Erythroblast (primary cell): ENCODE measurements at places on chromosomes 12 and 14.

DNA sequence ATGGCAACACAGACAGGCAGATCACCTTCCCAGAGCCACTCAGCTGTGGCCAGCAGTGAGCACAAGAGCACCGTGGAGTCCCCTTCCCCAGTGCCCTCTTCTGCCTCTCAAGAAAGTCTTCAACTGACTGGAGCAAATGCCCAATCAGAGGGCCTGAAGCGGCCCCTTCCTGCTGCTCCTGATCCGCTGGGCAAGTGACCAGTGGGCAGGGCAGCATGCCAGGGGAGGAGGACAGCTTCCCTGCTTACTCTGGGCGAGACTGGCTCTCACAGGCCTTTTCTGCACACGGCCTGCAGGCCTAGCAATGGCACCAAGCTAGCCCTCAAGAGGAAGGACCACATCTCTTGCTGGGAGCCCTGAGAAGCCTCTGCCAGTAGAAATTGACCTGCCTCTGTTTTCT lies 890 bp downstream of the KRT71 start:
- DNase-seq, result no peak

DNA sequence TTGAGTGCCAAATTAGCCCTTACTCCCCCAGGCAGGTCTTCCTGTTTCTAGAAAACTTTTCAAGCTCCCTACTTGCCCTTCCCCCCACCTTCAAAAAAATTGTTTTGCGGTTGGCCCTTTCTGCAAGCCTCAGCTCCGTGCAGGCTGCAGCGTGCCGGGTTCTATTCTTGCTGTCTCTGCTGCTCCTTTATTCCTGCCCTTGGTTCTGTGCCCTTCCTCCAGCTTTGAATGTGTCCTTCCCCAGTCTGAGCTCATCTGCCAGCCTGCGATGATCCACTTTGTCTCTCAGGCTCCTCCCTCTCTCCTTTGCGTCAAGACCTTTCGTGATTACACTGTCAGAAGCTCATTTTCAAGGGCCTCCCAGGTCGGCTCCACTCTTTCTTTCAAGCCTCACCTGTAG lies 98.6 kb downstream of the IRF2BPL start:
- DNase-seq, result peak; percentile 12

DNA sequence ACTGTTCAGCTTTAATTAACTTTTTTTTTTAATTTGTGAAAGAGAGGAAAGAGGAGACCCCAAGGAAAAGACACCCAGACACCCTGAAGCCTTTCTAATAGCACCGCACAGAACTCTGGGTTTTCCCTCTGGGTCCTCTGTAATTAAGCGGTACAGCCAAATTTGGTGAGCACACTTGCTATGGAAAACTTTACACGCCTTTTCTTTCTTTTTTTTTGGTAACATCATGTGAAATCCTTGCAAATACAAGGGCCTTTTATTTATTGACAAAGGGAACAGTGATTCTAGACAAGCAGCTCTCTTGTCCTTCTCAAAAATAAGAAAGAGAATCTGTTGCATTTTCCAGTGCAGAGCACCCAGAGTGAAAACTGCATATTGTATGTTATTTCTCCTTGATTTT lies 44.4 kb upstream of the CPM start:
- no peak for DNase-seq

GRCh38 chr12:89247967-89248366 lies 104.3 kb downstream of the DUSP6 start:
- DNase-seq, result no peak

GRCh38 chr12:128069359-128069997 lies 197.5 kb upstream of the TMEM132C start:
- DNase-seq, result peak; percentile 56

DNA sequence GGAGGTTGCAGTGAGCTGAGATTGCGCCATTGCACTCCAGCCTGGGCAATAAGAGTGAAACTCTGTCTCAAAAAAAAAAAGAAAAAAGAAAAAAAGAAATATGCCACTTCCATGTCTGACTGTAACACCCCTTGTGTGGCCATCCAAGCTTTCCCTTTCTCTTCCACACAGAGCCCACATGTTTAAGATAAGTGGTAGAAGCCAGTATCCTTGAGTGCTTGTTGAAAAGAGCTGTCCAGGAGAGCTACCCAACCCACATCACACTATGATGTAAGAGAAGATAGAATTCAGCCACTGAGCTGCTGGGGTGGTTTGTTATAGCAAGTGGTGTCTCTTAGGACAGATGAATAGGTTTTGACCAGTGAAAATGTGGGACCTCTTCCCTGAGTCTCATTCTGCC lies 82.1 kb downstream of the ZNF664 start:
- DNase-seq, result no peak

DNA sequence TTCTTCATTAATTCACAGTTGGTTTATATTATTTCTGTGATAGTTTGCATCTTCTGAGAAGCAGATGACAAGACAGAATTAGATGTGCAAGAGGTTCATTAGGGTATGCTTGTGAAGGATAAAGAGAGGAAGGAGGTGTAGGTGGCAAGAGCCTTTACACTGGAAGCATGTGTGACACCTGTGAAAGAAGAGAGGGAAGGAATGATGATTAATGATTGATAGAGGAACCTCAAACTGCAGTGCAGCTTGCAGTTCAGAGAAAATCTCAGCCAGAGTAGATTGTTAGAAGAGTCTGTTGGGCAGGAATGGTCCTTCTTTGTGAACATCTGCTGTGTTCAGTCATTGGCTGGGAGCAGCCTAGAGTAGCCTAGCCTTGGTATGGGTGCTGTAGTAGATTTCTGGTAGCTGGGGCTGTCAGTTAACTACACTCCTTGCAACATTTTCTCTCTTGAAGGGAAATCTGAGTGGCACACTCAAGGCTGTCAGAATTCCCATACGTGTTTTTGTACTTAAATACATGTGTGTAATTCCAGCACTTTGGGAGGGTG lies 9.0 kb downstream of the RCOR1 start:
- DNase-seq, result no peak

- DNase-seq, result no peak
These were observed 57.3 kb downstream of the NTN4 start for GRCh38 chr12:95733141-95733825.

DNA sequence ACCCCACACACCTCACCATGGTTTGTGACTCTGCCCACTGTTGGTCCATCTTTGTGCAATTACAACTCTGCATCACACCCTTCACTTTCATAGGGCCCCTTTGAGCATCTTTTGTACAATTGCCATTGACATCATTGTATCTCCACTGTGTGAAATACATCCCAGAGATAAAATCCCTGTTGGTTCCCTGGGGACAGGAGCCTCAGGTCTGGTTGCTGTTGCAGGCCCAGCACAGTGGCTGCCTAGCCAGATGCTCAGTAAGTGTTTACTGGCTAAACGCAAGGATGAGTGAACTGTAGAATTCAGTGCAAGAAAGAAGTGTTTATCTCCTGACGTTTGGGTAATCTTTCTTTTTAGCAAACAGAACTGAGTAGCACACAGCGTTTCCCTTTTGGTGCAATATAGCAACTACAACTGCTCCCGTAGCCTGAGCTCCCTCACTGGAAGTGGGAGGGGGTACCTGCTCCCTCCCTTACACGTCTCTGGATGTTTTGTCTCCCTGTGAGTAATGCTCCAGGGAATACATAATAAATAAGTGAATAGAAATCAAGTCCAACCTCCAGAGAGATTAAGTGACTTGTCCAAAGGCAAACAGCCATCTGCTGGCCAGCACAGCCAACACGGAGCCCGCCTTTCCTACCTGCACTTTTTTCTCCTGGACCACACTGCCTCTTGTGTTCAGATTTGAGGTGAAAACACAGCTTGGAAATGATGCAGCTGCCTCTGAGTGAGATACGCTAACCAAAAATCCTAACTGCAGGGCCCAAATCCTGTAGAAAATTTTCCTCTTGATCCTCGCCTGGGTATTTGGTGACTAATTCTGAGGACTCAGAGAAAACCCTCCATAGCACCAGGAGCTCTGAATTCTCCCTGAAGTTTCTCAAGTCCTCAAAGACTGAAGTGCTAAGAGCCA lies 27.4 kb downstream of the GALNT16 start:
- no peak for DNase-seq

DNA sequence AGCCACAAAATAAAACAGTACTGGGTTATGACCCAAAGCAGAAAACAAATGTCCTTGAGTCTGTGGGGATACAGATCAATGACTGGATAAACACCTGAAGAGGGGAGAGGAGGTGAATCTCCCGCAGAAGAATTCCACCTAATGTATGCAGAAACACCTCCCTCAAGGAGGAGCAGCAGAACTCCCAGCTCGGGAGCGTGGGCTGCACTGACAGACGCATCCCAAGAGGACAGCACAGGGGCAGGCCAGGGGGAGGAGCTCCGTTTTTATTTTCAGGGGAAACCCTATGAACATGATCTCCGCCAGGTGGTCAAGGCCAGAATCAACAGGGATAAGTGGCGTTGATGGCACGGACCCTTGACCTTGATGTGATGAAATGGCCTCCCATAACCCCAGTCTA lies 41.8 kb upstream of the PPP2R5C start:
- DNase-seq, result no peak

GRCh38 chr12:130227641-130228040 lies 65.4 kb downstream of the FZD10 start:
- no peak for DNase-seq

- no peak for DNase-seq
These were observed 49.9 kb upstream of the PLEKHG3 start for GRCh38 chr14:64654246-64654900.

GRCh38 chr14:52661314-52661713 lies 34.0 kb downstream of the ERO1A start:
- DNase-seq, result no peak

- no peak for DNase-seq
These were observed 2.9 kb downstream of the MYL2 start for GRCh38 chr12:110917467-110917866.

- DNase-seq, result no peak
These were observed 10.2 kb upstream of the CPNE8 start for GRCh38 chr12:38915429-38916182.

- DNase-seq, result no peak
These were observed 76.2 kb downstream of the APAF1 start for GRCh38 chr12:98721204-98721702.

- no peak for DNase-seq
These were observed 193.4 kb upstream of the NOVA1 start for GRCh38 chr14:26791117-26791806.

- no peak for DNase-seq
These were observed 56.7 kb downstream of the PPM1H start for GRCh38 chr12:62878211-62878610.

- DNase-seq, result no peak
These were observed 39.2 kb downstream of the PPTC7 start for GRCh38 chr12:110543965-110544364.

DNA sequence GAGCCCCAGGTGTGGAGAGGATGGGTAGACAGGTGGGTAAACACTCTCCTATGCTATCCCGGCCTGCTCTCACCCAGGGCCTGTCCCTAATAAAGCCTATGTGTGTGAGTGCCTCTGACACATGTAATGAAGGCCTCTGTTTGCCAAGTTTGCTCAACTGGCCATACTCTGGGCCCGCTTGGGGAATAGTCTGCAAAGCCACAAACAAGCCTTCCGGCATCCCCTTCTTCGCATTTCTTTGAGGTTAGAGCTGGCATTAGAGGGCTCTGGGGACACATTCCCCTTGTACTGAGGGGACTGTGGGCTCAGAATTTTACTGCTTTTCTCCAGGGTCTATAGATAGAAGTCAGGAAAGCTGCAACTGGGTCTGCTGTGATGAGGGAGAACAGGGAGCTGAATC lies 240.5 kb downstream of the C12orf75 start:
- DNase-seq, result no peak

GRCh38 chr12:34016361-34016760 lies 5.9 kb upstream of the ALG10 start:
- no peak for DNase-seq

DNA sequence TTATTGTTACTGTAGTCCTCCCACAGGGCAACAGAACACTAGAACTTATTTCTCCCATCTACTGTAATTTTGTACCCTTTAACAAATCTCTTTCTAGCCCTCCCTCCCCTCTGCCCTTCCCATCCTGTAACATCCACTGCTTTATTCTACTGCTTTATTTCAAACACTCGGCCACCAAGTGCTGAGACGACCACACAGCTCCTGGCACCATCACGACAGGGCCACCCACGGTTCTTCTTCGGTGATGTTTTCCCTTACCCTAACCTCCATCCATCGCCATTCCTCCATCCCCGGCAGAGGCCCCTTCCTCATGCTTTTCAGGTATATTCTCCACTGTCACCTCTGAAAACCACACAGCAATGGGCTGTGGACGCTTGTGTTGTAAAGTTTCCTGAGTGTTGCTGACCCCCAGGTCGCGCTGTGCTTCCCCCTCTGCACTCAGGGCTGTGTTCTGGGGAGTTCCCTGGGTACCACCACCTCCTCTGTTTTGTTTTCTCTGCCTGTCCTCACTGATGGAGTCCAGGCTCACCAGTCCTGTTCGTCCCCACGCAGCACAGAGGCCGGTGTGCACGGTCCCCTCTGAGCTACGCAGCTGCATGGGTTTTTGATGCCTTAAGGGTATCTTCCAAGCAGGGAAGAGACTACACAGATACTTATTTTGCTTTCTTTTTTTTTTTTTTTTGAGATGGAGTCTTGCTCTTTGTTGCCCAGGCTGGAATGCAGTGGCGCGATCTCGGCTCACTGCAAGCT lies 207.2 kb upstream of the TMEM132C start:
- DNase-seq, result no peak

GRCh38 chr12:53413485-53414204 lies 10.0 kb upstream of the AMHR2 start:
- DNase-seq, result no peak

DNA sequence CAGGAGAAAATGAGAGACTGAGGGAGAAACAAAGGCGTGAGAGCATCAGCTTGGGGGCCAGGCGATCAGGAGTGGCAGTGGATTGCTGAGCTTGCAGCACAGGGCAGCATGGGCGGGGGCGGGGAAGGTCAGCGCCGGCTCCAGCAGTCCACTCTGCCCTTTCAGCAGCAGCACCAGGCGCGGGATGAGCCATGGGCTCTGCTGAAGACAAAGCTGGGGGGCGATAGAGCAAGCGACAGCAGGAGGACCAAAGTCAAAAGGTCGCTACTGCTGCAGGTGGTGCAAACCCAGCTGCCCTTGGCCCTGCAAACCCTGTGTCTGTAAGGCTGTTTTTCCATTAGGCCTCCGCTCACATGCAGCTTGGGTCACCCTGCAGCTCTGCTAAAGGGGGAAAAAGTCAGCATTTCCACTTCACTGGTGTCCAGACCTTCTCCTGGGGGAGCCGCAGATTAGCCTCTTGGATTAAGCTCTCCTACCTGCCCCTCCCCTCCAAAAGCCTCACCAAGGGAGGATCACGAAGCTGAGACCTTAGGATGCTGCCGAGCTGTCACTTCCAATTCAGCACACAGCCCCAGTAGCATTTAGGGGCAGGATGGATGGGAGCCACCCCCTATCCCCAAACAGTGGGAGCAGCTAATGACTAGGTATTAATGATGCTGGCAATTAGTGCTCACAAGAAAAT lies 204.8 kb downstream of the DPF3 start:
- DNase-seq, result no peak
